ENCODE measurements at places on chromosomes 13 and 19.

- no peaks in the 10 kb centered on the region for H3K36me3 ChIP-seq
- no peak overlapping the region for H3K27ac ChIP-seq
- H3K27me3 ChIP-seq, result no peaks in the 10 kb centered on the region
- H3K4me1 ChIP-seq, result peaks cover 9% of the 10 kb centered on the region
Observed at GRCh38 chr19:43624933-43625332, 5.5 kb upstream of the ZNF428 start.

GRCh38 chr13:96822895-96823294 lies 171.4 kb downstream of the OXGR1 start:
- no peak for DNase-seq
- no peaks in the 10 kb centered on the region for H3K27me3 ChIP-seq
- H3K27ac ChIP-seq, result no peak overlapping the region
- H3K4me1 ChIP-seq, result no peaks in the 10 kb centered on the region
- no peaks in the 10 kb centered on the region for H3K36me3 ChIP-seq
- H3K4me3 ChIP-seq, result no peak overlapping the region

DNA sequence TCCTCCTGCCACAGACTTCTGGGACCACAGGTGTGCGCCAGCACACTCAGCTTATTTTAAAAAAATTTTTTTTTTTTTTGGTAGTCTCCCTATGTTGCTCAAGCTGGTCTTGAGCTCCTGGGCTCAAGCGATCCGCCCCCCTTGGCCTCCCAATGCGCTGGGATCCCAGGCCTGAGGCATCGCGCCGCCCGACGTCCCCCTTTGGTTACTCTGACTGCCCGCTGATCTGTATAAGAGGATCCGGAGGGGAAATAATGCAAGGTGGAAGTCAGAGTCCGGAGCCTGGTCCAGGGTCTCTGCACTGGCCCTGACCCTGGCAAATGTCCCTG lies 486 bp upstream of the ZNF805 start:
- no peaks in the 10 kb centered on the region for H3K27me3 ChIP-seq
- peak overlapping the region; percentile 90 for H3K27ac ChIP-seq
- H3K4me1 ChIP-seq, result peaks cover 20% of the 10 kb centered on the region
- H3K36me3 ChIP-seq, result peaks cover 14% of the 10 kb centered on the region
- peak; percentile 53 for DNase-seq
- H3K4me3 ChIP-seq, result peak overlapping the region; percentile 100

DNA sequence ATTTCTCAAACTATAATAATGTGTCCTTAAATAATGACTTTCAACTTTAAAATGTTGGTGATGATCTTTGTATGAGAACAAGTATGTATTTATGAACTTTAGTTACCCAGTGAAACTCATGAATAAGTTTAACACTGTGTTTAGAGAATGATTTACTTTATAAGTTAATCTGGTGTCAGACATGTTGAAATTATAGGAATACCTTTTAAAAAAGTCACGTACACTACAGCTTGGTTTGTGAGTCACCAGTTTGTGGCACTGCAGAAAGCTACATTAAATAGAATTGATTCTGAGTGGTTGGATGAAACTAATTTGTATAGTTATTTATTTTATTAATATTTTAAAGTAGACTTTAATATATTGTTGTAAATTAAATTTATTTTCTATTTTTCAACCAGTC lies 1366.2 kb upstream of the PCDH20 start:
- H3K4me1 ChIP-seq, result no peaks in the 10 kb centered on the region
- no peaks in the 10 kb centered on the region for H3K27me3 ChIP-seq
- no peak overlapping the region for H3K4me3 ChIP-seq
- no peak overlapping the region for H3K27ac ChIP-seq

Data from lower lobe of right lung (tissue), 2 donors.